T-helper 1 cell treated with Interleukin-12 subunit alpha and Interleukin-12 subunit beta and Interleukin-4 antibody, amounts not matched to agents 30 ng/mL and 1 ng/mL, for 36 hours (primary cell): ENCODE measurements at places on chromosomes 7 and 10. TPM values are rescaled to one million over a fixed set of nuclear protein-coding genes. Genes with fewer than 3 reads are reported as not detected.

Gene CTNNA3
- total RNA-seq = not detected in 2 replicates

Gene SFRP5
- not detected in 2 replicates for total RNA-seq

Gene SEMA4G
- total RNA-seq = 0.85 and 0.88 TPM in 2 replicates

Gene FAM20C
- total RNA-seq = 0.10 TPM in 1 of 2 replicates, not detected in the other

Gene CCZ1
- 91.8 and 97.9 TPM in 2 replicates for total RNA-seq

Gene CFAP46
- total RNA-seq = not detected in 2 replicates

Gene FIGNL1
- 33.4 and 33.8 TPM in 2 replicates for total RNA-seq

Gene CARD11
- total RNA-seq = 141 and 143 TPM in 2 replicates

Gene NDUFB2
- 162 and 169 TPM in 2 replicates for total RNA-seq

Gene CRTAC1
- total RNA-seq = not detected in 2 replicates

Gene MMD2
- total RNA-seq = not detected in 2 replicates

Gene LLCFC1
- total RNA-seq = not detected in 2 replicates

Gene TFEC
- total RNA-seq = 0.17 TPM in 1 of 2 replicates, not detected in the other

Gene NPFFR1
- total RNA-seq = not detected in 2 replicates

Gene CHN2
- total RNA-seq = 0.29 and 0.74 TPM in 2 replicates

Gene PRKAR1B
- 22.2 and 25.2 TPM in 2 replicates for total RNA-seq

Gene GPER1
- not detected in 2 replicates for total RNA-seq

Gene RAPGEF5
- total RNA-seq = 0.17 and 0.93 TPM in 2 replicates

Gene BTBD16
- total RNA-seq = not detected in 2 replicates

Gene NAT16
- not detected in 2 replicates for total RNA-seq
